NCI-H460 (cell line): ENCODE measurements at places on chromosomes 4 and X.

DNA sequence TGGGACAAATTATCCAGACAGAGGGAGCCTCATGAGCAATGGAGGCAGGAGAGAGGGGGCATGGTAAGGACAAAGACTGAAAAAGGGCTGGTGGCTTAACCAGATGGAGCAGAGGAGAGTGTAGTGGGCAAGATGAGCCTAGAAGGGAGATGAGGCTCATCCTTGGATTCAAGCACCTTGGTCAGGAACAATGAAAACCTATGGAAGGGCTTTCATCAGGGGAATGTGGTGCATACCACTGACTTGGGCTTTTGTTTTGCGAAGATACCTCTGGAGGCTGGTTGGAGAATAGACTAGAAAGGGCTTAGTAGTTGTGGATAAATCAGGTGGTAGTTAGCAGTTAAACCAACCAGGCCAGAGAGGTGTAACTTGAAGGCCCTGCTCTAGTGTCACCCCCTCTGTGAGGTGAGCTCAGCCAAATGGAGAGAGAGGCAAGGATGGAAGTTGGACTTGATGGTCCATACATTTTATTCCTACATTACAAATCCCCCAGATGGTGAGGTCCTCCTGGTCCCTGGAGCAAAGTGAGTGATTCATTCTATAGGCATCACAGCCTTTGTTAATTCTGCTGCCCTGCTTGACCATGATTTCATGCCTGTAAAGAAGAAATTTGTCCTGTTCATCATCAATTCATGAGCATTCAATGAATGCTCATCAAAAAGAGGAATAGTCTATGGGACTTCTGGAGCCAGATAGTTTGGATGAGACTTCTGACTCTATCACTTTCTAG lies 264.8 kb upstream of the IGFBP7 start:
- no peak for DNase-seq

- DNase-seq, result no peak
These were observed 1614.0 kb upstream of the PCDH10 start for GRCh38 chr4:131534944-131535645.

DNA sequence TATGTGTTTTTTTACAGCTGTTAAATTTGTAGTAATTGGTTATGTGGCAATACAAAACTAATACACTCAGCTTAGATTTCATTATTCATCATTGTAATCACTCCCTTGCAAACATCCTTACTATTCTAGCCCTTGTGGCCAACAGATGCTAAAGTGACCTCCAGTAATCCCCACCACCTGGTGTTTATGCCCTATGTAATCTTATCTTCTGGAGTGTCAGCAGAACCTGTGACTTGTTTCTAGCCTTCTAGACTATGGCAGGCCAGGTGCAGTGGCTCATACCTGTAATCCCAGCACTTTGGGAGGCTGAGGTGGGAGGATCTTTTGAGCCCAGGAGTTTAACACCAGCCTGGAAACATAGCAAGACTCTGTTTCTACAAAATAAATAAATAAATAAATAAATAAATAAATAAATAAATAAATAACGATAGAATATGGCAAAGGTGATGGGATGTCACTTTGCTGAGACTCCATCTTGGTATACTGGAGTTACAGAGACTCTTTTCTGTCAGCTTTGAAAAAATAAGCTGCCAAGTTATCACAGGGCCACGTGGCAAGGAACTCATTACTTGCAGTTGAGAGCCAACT lies 12.3 kb upstream of the TSR2 start:
- DNase-seq, result no peak

- no peak for DNase-seq
These were observed 59.5 kb downstream of the APBB2 start for GRCh38 chr4:41154814-41155177.

DNA sequence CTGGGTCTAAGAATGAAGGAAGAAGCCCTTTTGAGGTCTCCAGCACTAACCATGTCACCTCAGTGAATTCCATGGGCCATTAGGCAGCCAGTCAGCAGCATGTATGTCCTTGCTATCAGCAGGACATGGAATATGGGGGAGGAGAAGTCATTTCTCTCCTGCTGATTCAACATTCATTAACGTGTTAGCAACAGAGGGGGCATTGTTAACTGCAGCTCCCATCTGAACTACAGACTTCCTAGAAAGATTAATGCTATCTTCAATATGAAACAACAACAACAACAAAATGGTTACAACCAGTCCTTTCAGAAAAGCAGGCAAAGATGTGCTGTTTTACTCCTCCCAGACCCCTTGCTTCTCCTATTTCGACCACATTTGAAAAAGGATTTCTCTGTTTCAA lies 120.4 kb upstream of the SLC34A2 start:
- DNase-seq, result no peak

GRCh38 chr4:116361790-116362189 lies 723.6 kb downstream of the TRAM1L1 start:
- no peak for DNase-seq

DNA sequence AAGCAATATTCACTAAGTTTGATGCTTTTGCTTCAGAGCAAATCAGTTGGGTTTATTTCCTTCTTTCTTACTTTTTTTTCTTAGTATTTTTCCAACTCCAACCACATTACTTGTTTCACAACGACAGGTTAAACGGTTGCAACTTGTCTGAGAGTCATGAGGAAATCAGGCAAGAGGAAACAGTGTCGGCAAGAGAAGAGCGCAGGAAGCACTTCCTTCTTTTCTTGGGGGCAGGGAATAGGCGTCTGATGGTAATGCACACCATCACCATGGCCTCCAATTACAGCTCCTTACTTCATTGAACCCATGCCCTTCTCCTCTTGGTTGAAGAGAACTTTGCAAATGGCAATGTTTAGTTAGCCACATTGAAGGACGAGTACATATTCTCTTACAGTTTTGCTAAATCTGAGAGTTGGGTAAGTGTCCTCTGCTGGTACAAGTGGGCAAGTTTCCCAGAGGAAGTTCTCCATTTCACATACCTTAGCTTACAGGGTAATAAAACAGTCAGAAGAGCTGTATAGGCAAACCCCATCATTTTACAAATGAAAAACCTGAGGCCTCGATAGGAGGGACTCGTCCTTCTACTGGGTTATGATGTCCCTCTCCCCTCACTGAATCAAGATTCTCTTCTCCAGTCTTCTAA lies 8.3 kb upstream of the CXCL8 start:
- no peak for DNase-seq
